ENCODE measurements at places on chromosomes 2 and 18. TPM values are rescaled to one million over a fixed set of nuclear protein-coding genes. Genes with fewer than 3 reads are reported as not detected.

MTLN gene
- polyA plus RNA-seq: 50.5 TPM

DNA sequence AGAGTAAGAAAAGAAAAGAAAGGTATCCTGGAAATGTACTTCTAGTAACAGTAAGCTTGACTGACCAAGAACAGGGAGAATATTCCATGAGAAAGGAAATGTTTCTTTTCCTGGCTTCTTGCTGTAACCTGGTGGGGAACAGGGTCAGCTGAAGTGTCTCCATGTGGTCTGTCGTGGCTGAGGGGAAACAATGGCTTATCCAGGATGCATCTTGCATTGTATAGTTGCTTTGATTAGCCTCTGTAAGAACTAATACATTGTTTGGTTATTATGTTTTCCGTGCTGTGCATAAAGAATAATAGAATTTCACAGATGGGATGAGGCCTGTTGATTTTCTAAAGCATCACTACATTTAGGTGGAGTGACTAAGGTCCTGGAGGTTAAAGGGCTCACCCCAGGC, 4.9 kb downstream of the CREG2 start:
- DNase-seq: no peak

IL36RN gene
- not detected for polyA plus RNA-seq

GRCh38 chr2:143700865-143701264, 571.6 kb downstream of the ARHGAP15 start:
- no peak for DNase-seq

SRD5A2 gene
- 0.04 TPM for polyA plus RNA-seq

- DNase-seq: no peak
Measured at GRCh38 chr18:9710037-9710436, 1.9 kb downstream of the RAB31 start.

DNA sequence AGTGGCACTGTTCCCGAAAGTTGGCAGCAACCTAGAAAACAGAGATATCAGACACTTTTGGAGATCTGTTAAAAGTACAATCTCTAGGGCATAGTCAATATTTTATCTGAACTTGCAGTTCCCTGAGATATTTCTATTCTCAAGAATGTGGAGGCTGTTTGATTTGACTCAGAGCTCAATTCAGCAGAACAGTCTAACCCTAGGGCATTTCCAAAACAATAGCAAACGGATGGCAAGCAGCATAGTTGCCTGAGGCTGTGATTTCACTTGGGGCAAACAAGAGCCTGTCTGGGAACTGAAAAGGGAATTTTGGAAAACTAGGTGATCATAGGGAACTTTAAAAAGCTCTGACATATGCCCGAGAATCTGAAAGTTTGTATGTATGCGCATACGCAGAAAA, 772.8 kb upstream of the LRRTM1 start:
- DNase-seq: no peak

SNTG2 gene
- 0.46 TPM for polyA plus RNA-seq

GRCh38 chr2:220550995-220551700, 923.7 kb downstream of the SLC4A3 start:
- DNase-seq: no peak

DNA sequence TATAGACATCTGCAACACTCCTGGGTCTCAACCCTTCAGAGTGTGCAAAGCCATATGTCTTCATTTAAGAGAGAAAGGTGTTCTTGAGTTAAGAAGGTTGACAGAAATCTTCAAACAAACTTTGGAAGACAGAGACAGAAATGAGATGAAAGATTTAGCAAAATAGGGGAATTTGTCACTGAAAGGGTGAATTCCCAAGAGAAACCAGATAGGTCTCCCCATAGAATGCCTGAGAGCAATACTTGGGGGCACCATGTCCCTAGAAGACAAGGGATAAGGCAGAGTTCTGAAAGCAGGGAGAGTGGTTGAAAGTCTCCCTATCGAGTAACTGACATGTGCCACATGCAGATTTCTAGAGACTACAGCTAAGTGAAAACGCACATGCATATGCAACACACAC, 50.0 kb downstream of the AP1S3 start:
- no peak for DNase-seq

GRCh38 chr2:240620149-240620731, 5.0 kb upstream of the GPR35 start:
- no peak for DNase-seq

MAL gene
- polyA plus RNA-seq: 2.5 TPM

PIEZO2 gene
- polyA plus RNA-seq: 31.0 TPM

GRB14 gene
- polyA plus RNA-seq: 1.3 TPM

- DNase-seq: no peak
Measured at GRCh38 chr2:157447741-157448140, 3.9 kb upstream of the CYTIP start.

- DNase-seq: no peak
Measured at GRCh38 chr2:143819190-143819735, 690.0 kb downstream of the ARHGAP15 start.

- no peak for DNase-seq
Measured at GRCh38 chr2:136065384-136065783, 52.6 kb downstream of the CXCR4 start.

GRCh38 chr2:222837643-222838056, 23.2 kb upstream of the ACSL3 start:
- DNase-seq: no peak

DNA sequence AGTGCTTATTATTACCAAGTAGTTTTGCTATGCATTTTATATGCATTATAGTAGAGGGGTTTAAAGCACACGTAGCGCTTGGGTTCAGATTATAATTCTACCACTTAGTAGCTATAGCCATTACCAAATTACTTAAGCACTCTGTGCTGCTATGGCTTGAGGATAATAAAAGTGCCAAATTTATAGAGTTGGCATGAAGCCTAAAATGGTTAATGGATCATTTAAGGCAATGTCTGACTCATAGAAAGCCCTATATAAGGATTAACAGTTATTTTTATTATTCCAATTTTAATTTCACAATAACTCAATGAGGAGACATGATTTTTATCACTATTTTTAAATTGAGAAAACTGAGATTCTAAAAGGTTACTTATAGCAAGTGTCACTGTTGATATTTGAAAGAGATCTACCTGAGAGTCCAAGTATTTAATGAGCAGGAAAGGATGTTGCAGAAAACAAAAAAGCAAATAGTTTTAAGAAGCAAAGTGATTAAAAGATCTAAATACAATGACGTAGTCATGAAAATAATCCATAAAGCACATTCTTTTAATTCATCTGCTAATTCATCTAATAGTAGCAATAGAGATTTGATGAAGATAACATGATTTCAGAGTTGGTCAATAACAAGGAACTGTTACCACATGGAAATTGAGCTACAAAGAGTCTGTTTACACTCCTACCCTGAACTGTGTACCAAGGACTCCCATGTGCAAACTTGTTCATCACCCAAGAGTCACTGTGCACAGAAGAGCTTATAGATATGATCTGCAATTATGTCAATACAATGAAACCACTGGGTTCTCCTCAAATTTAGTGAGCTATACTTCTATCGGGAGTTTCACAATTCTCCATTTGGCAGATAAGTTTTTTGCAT, 78.8 kb upstream of the DTNA start:
- DNase-seq: no peak

DNA sequence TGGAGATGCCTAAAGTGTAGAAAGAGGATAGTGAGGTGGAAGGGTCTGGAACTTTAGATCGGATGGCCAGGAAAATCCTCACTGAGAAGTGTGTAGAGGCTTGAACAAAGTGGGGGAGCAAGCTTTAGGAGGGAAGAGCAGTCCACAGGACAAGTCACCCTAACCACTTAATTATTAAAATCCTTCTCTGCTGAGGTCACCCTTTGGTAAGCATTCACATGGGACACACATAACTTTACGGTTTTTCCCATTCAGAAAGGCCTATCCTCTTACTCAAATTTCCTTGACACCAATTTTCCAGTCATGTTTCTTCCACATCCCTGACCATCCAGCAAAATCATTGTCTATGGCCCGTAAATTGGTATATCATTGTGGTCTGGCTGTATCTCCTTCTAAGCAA, 31.0 kb upstream of the ZEB2 start:
- no peak for DNase-seq

DNA sequence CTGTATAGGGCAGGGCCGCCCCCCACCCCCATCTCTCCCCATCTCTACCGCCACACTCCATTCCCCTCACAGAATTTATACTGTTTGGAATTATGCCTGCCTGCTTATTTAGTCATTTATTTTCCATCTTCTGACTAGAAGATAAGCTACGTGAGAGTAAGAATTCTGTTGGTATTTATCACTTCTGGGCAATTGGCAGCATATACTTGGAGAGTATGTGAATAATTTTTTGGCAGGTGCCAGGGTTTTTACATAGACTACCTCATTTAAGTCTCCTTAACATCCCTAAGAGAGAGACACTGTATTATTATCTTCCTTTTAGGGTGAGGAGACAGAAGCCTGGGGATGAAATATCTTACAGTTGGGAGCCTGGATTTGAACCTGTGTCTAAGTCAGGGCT, 45.0 kb downstream of the SLC4A1AP start:
- no peak for DNase-seq
